ENCODE measurements at places on chromosomes 2 and 18.

DNA sequence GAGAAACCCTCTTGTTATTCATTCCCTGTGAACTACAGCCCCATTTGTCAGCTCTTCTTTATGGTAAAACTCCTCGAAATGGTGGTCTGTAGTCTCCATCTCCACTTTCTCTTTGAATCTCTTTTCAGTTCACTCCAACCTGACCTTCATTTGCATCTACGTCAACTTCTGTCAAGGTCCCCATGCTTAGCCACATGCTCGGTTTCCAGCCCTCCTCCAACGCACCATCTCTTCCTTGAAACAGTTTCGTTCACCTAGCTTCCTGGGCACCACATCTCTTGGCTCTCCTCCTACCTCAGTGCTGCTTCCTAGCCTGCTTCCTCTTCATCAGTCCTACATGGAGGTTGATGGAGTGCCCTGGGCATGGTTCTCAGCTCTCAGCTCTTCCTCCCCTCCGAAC lies 81.1 kb upstream of the AFF3 start:
- no peak for DNase-seq

DNA sequence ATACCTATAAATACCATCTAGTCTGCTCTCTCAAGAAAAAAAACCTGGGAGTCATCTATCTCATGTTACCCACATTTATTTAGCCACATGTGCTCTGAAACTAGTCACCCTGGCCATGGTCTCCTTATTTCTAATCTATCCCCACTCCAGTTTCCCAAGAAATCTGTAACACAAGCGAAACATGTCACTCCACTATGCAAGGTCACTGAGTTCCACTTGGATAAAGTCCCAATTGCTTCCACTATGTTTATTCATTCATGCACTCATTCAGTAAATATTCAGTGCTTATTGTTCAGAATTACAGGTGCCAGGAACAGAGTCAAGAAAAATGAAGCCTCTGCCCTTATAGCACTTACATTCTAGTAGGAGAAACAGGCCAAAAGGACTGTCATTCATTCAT lies 369.4 kb upstream of the CYRIA start:
- DNase-seq = peak; percentile 24

- DNase-seq = peak; percentile 62
These were observed 17.0 kb downstream of the RND3 start for GRCh38 chr2:150470435-150470834.

DNA sequence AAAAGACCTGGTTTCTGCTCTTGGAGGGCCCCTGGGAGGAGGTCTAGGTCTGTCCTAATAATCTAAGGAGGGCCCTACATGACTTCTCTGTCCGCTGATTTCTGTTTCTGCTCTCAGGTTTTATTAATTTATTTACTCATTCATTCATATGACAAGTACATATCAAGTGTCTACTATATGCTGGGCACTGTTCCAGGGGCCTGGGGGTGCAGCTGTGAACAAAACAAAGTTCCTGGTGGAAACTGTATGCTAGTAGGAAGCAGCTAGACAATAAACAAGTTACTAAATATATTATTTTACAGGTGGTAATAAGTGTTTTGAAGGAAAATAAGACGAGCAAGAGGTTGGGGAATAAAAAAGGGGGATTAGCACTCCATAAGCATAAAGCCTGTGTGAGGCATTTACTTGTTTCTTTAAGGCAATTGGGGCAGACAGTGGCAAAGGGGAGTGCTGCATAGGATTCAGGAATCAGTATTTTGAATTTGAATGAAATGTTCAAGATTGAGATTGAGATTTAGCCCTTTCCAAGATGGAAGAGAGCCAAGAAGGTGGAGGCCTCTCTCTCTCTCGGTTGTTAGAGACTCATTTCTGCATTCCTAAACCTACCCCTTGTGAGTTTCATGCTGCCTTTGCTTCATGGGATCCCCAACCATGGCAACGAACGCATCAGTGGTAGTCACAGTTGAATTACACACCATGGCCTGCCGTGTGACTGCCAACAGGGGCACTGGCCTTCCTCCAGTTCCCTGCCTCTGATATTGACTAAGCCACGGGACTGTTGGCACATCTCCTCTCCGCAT lies 28.3 kb downstream of the DRC1 start:
- peak; percentile 69 for DNase-seq

GRCh38 chr2:215149894-215150293 lies 11.5 kb upstream of the ABCA12 start:
- peak; percentile 4 for DNase-seq

DNA sequence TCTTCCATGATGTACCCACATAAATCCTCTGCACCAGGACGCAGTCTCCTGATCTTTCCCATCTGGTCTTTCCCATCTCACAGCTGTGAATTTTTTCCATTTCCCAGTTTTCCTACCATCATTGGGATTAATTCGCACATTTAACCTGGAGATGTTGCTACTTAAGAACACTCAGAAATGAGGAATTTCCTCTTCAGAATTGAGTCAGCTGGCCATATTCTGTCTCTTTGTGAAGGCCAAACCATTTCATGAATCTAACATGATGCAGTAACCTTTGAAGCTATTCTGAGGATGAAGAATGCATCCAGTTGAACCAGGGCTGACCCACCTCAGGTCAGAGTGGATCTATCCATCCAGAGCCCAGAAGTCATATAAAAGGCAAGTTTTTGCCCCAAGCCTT lies 326.8 kb downstream of the SETBP1 start:
- DNase-seq = no peak

DNA sequence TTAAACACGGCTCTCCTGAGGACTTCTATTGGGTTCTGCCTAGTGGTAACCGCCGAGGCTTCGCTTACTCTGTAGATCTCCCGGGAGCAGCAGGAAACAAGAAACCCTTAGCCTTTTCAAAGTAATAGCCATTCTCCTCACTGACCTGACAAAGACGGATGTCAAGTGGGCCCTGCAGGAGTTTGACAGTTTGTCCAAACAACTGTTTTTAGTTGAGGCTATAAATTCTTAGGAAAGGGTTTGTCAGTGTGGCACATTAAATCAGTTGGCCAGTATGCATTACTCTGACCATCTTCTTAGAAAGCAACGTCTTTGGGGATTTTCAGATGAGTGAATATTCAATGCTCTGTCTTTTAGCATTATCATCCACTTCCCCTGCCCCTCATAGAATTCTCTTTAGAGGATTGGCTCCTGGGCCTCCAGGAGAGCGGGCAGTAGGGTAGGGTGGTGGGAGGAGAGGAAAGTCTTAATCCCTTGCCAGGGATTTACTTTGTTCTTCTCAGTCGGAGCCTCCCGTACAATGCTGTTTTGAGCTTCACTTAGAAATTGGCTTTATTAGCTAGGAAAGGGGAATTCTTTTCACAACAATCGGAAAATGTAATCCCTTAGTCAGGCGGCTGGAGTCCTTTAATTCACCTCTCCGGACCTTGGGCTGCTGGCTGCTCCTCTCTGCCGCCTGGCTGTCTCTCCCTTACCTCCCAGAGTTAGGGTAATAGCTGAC lies 13.3 kb upstream of the C18orf32 start:
- no peak for DNase-seq

Data from DMS53 (cell line).